ENCODE measurements at places on chromosomes 5 and 9.
A peak's percentile ranks its signal among the peaks of the same experiment; 100 is the strongest.

GRCh38 chr9:135533113-135533512 is 11.9 kb downstream of the LCN1 start:
- H3K4me1 ChIP-seq: peaks cover 10% of the 10 kb centered on the region
- H3K27me3 ChIP-seq: no peaks in the 10 kb centered on the region
- H3K4me3 ChIP-seq: no peak overlapping the region
- no peaks in the 10 kb centered on the region for H3K36me3 ChIP-seq

DNA sequence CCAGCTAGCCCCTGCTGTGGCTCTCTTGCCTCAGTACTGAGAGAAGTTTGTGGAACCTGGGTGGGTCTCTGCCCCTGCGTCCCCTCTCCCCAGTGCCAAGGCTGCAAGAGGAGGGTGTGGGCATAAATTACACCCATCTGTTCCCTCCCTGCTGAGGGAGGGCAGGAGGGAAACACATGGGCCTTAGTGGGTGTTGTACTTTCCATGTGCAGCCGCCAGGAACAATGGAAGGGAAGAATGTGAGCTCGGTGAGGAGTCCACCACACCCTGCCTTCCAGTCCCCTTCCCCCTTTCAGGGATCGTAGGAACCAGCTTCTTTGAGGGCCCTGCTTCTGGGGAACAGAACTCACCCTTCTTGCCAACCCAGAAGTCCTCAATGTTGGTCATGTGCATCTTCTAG is 138.2 kb upstream of the KLF4 start:
- no peaks in the 10 kb centered on the region for H3K4me1 ChIP-seq
- H3K36me3 ChIP-seq: no peaks in the 10 kb centered on the region
- H3K4me3 ChIP-seq: no peak overlapping the region

GRCh38 chr9:113564498-113565237 is 101.1 kb downstream of the RGS3 start:
- peaks cover 41% of the 10 kb centered on the region for H3K4me1 ChIP-seq
- no peaks in the 10 kb centered on the region for H3K27me3 ChIP-seq
- no peak for DNase-seq
- H3K4me3 ChIP-seq: peak overlapping the region; percentile 19
- peak overlapping the region; percentile 67 for H3K27ac ChIP-seq
- H3K36me3 ChIP-seq: peaks cover 7% of the 10 kb centered on the region

GRCh38 chr9:21779397-21779796 is 23.0 kb upstream of the MTAP start:
- no peak overlapping the region for H3K4me3 ChIP-seq
- no peak for DNase-seq
- no peaks in the 10 kb centered on the region for H3K36me3 ChIP-seq

DNA sequence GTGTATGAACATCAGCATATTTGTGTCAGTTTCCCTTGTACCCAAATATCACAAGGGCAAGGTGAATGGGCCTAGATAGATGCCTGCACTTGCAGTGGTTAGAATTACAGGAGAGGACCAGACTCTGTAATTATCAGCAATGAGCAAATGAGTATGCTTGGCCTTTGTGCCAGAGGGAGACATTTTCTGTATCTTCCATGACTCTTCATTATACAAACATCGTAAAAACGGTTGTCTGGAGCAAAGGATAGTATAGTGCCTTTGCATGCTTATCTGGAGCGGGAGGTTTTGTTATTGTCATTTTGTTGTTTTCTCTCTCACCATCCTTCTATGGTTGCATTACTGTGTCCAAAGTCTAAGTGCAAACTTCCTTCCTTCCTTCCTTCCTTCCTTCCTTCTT is 1568.5 kb upstream of the NUDT12 start:
- no peaks in the 10 kb centered on the region for H3K4me1 ChIP-seq
- no peaks in the 10 kb centered on the region for H3K27me3 ChIP-seq
- H3K36me3 ChIP-seq: no peaks in the 10 kb centered on the region
- no peak for DNase-seq
- H3K4me3 ChIP-seq: no peak overlapping the region

DNA sequence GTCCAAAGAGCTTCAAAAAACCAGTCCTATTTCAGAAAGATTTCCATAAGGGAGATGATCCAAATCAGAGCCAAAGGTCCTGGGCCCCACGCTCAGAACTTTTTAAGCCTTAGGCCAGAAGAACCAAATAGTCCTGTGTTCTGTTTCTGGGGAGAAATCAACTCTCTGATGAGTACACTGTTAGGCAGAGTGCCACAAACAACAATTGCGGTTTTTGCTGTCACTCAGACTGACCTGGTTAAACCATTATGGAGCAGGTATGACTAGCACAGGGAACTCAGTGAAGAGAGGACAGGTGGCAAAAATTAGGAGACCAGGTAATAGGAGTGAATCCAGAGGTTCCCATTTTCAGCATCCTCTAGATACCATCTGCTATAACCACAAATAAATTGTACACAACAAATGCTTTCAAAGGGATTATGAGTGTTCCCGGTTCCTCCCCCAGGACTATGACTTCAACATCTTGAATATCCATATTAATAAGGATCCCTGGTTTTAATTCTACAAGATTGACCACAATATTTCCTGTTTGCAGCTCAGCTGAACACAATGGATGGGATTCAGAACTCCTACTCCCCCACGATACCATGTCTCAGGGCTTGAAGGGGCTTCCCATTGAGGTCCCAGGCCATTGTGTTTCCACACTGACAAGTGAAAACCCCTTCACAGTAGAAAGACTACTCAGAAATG is 52.1 kb upstream of the FREM1 start:
- H3K27ac ChIP-seq: no peak overlapping the region
- no peak for DNase-seq
- no peaks in the 10 kb centered on the region for H3K36me3 ChIP-seq
- H3K4me3 ChIP-seq: no peak overlapping the region
- H3K4me1 ChIP-seq: no peaks in the 10 kb centered on the region

DNA sequence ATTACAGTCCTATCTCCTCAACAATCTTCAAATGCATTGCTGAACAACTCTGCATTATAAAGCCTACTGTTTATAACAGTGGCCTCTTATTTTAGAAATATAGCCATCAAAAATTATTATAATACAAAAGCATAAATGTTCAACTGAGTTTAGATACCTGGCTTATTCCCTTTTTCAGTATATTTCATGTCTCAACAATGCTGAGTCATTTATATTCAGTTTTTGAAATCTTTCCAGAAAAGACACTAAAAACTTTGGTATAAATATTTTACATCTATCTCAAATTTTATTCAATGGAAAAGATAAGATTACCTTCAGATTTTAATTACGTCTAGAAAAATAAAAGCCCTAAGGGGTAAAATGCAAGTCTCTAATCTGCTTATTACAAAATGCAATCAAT is 37.9 kb downstream of the LURAP1L start:
- H3K4me3 ChIP-seq: no peak overlapping the region
- H3K27ac ChIP-seq: no peak overlapping the region
- DNase-seq: no peak
- H3K27me3 ChIP-seq: no peaks in the 10 kb centered on the region

DNA sequence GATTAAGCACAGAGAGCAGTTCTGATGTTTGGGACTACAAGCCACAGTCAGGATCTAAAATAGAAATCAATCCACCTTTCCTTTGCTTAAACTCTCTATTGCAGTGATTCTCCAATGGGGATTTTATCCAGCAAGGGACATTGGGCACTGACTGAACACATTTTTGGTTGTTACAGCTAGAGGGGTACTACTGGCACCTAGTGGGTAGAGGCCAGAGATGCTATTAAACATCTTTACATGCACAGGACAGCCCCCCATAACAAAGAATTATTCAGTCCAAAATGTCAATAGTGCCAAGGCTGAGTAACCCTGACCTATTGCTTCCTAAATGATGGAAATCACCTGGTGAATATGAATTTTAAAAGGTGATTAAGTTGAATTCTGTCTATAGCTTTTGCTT is 12.0 kb downstream of the ZNF622 start:
- peaks cover 8% of the 10 kb centered on the region for H3K36me3 ChIP-seq
- H3K4me3 ChIP-seq: no peak overlapping the region
- H3K27ac ChIP-seq: no peak overlapping the region
- no peaks in the 10 kb centered on the region for H3K4me1 ChIP-seq
- DNase-seq: no peak

DNA sequence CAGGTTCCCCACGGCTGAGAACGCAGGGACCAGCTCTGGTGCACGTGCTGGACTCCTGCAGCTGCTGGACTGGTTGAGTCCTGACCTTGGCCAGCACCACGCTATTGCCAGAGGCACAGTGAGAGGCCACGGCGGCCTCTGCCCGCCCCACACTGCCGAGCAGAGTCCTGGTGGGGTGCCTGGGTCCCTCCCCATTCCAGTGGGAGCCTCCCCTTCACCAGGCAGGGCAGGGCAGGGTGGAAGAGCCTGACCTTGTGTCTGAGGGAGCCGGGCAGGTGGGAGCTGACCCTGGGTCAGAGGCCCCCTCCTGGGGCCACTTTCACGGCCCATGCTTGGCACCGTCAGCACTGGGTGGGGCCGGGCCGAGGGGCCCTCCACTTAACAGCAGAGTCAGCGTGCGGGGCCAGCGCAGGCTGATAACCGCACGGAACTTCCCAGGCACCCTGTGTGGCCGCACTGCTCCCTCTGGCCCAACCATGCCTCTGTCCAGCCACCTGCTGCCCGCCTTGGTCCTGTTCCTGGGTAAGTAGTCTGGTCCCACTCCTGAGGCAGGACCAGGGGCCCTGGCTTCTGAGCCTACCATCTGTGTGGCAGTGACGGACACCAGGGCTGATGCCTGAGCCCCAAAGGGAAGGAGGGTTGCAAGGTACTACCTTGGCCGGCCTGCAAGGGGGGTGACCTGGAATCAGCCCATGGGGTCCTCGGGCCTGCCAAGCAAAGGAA is at the start of gene MAMDC4:
Gene MAMDC4, plus strand, starts transcription at position 406 of the 723 bp plus-strand sequence. Its CDS starts 71 bp downstream, at position 477.
- no peak for DNase-seq
- peaks cover 13% of the 10 kb centered on the region for H3K4me1 ChIP-seq
- H3K4me3 ChIP-seq: no peak within 1 kb of the TSS
- no peaks in the 10 kb centered on the region for H3K27me3 ChIP-seq
- no peak within 1 kb of the TSS for H3K27ac ChIP-seq

DNA sequence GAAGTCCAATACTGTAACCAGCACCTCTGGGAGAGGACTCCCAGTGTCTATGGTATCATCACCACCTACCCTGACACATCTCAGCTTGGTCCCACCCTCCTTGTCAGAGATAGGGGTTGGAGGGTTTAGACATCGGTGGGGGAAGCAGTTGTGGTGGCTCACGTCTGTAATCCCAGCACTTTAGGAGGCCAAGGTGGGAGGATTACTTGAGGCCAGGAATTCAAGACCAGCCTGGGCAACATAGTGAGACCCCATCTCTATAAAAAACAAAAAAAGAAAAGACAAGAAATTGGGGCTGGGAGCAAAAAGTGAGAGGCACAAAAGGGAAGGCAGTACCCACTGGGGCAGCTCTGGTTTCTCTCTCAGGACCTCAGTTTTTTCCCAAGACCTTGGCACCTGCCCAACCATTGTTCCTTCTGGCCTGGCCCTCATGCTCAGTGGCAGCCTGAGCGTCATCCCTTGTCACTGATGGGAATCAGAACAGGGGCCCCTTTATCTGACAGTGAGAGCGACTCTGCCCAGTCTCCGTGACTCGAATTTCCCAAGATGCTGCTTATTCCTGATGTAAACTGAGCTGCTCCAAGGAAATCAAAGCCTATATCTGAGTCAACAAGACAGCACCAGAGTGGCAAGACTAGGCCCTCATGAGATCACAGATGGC is 80.5 kb upstream of the HSPA9 start:
- no peak overlapping the region for H3K4me3 ChIP-seq
- H3K27ac ChIP-seq: no peak overlapping the region
- no peaks in the 10 kb centered on the region for H3K27me3 ChIP-seq
- DNase-seq: no peak
- no peaks in the 10 kb centered on the region for H3K36me3 ChIP-seq
- H3K4me1 ChIP-seq: peaks cover 21% of the 10 kb centered on the region

GRCh38 chr9:105911104-105911911 is 217.0 kb downstream of the TMEM38B start:
- no peaks in the 10 kb centered on the region for H3K27me3 ChIP-seq
- no peaks in the 10 kb centered on the region for H3K36me3 ChIP-seq
- H3K4me3 ChIP-seq: no peak overlapping the region
- peak; percentile 19 for DNase-seq

DNA sequence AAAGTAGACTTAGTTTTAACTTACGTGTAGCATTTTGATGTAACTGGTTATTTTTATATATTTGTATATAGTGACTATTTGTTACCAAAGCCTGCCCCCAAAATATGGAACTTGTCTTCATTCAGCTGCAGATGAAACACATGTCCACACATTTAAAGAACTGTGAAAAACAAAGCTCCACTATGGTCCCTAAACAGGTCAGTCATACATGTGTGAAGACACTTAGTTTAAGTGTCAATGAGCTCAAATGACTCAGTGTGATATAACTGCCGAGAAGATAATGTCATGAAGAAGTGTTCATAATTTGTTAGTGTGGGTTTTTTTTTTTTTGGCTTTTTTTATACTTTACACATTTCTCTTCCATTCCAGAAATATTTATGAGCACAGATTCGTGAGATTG is 28.2 kb downstream of the HAVCR1 start:
- no peak for DNase-seq
- no peaks in the 10 kb centered on the region for H3K36me3 ChIP-seq
- no peaks in the 10 kb centered on the region for H3K27me3 ChIP-seq
- peaks cover 9% of the 10 kb centered on the region for H3K4me1 ChIP-seq
- H3K4me3 ChIP-seq: no peak overlapping the region
- H3K27ac ChIP-seq: no peak overlapping the region

- H3K36me3 ChIP-seq: no peaks in the 10 kb centered on the region
- H3K27ac ChIP-seq: no peak overlapping the region
- no peaks in the 10 kb centered on the region for H3K27me3 ChIP-seq
- no peak overlapping the region for H3K4me3 ChIP-seq
These were observed 271.2 kb downstream of the EDIL3 start for GRCh38 chr5:84113246-84114105.

- no peak overlapping the region for H3K27ac ChIP-seq
- DNase-seq: no peak
- no peaks in the 10 kb centered on the region for H3K27me3 ChIP-seq
- H3K4me1 ChIP-seq: peaks cover 2% of the 10 kb centered on the region
These were observed 130.4 kb upstream of the CDH6 start for GRCh38 chr5:31062902-31063580.

GRCh38 chr5:135890867-135891266 is 4.8 kb downstream of the IL9 start:
- H3K27ac ChIP-seq: no peak overlapping the region
- H3K4me3 ChIP-seq: no peak overlapping the region
- DNase-seq: no peak
- H3K36me3 ChIP-seq: no peaks in the 10 kb centered on the region
- no peaks in the 10 kb centered on the region for H3K27me3 ChIP-seq
